ENCODE measurements at places on chromosomes 12 and 14.

DNA sequence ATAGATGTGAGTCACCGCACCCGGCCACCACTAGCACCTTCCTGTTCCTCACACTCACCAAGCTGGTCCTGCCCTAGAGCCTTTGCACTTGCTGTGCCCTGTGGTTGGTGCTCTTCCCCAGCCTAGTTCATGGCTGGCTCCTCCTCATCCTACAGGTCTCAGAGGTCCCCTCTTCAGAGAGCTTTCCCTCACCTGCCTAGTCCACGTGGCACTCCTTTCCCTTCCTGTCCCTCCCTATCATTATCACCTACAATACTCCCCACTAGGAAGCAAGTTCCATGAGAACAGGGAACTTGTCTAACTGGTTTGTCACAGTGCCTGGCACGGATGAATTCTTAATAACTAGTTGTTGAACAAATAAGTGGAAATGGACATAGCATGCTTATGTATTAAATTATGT is 24.0 kb upstream of the TMED10 start:
- no peak overlapping the region for H3K4me3 ChIP-seq
- no peaks in the 10 kb centered on the region for H3K4me1 ChIP-seq
- H3K36me3 ChIP-seq: no peaks in the 10 kb centered on the region
- no peaks in the 10 kb centered on the region for H3K27me3 ChIP-seq
- DNase-seq: no peak

DNA sequence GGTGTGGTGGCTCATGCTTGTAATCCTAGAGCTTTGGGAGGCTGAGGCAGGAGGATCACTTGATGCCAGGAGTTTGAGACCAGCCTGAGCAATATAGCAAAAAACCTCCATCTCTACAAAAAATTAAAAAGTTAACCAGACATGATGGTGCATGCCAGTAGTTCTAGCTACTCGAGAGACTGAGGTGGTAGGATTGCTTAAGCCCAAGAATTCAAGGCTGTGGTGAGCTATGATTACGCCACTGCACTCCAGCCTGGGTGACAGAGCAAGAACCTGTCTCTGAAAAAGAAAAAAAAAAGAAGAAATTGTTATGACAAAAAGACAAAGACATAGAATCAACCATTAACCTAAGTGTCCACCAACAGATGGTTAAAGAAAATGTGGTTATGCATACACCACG is 2.1 kb upstream of the ATP23 start:
- H3K27ac ChIP-seq: no peak overlapping the region
- H3K36me3 ChIP-seq: no peaks in the 10 kb centered on the region
- DNase-seq: no peak
- peaks cover 12% of the 10 kb centered on the region for H3K4me1 ChIP-seq
- no peak overlapping the region for H3K4me3 ChIP-seq
- peaks cover 15% of the 10 kb centered on the region for H3K27me3 ChIP-seq

- H3K36me3 ChIP-seq: no peaks in the 10 kb centered on the region
- H3K4me3 ChIP-seq: no peak overlapping the region
- no peak for DNase-seq
- H3K4me1 ChIP-seq: 0 out of 2 replicates have a peak, but pooled peaks cover 8% of the 10 kb centered on the region
- H3K27ac ChIP-seq: no peak overlapping the region
- H3K27me3 ChIP-seq: no peaks in the 10 kb centered on the region
These were observed 55.5 kb upstream of the TTC7B start for GRCh38 chr14:90871605-90872233.

- no peak overlapping the region for H3K27ac ChIP-seq
- H3K4me3 ChIP-seq: no peak overlapping the region
- H3K36me3 ChIP-seq: peaks cover 5% of the 10 kb centered on the region
- no peaks in the 10 kb centered on the region for H3K4me1 ChIP-seq
- DNase-seq: no peak
These were observed 30.6 kb downstream of the CLECL1 start for GRCh38 chr12:9702255-9702654.

GRCh38 chr12:113230315-113231234 is 9.3 kb downstream of the TPCN1 start:
- H3K27me3 ChIP-seq: no peaks in the 10 kb centered on the region
- H3K4me3 ChIP-seq: no peak overlapping the region
- peaks cover 15% of the 10 kb centered on the region for H3K4me1 ChIP-seq
- DNase-seq: no peak
- peaks cover 9% of the 10 kb centered on the region for H3K36me3 ChIP-seq
- H3K27ac ChIP-seq: no peak overlapping the region

DNA sequence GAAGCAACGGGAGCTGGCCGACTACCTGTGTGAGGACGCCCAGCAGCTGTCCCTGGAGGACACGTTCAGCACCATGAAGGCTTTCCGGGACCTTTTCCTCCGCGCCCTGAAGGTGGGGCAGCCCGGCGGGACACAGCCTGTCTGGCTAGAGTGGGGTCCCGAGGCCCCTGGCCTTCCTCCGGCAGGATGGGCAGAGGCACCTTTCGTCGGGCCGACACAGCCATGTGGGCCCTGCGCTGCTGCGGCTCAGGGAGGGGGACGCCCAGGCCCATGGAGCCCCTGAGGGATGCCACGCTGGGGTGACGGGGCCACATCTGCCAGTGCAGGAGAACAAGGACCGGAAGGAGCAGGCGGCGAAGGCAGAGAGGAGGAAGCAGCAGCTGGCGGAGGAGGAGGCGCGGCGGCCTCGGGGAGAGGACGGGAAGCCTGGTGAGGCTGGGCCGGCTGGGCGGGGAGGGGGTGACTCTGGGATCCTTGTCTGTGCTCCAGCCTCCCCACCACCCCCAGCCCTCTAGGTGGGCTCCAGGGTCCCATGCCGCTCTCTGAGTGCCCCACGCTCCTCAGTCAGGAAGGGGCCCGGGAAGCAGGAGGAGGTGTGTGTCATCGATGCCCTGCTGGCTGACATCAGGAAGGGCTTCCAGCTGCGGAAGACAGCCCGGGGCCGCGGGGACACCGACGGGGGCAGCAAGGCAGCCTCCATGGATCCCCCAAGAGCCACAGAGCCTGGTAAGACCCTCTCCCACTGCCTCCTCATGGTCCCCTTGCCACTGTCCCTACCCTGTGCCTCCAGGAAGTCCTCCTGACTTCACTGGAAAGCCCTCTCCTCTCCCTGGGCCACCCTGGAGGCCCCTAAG is 10.9 kb upstream of the ADSS1 start:
- H3K4me1 ChIP-seq: 0 out of 2 replicates have a peak, but pooled peaks cover 4% of the 10 kb centered on the region
- no peaks in the 10 kb centered on the region for H3K27me3 ChIP-seq
- no peak for DNase-seq
- H3K36me3 ChIP-seq: no peaks in the 10 kb centered on the region
- no peak overlapping the region for H3K27ac ChIP-seq

- no peak overlapping the region for H3K27ac ChIP-seq
- H3K4me1 ChIP-seq: no peaks in the 10 kb centered on the region
These were observed 34.7 kb downstream of the CCDC92 start for GRCh38 chr12:123937707-123938591.
